ENCODE measurements at places on chromosomes 7 and 10.

DNA sequence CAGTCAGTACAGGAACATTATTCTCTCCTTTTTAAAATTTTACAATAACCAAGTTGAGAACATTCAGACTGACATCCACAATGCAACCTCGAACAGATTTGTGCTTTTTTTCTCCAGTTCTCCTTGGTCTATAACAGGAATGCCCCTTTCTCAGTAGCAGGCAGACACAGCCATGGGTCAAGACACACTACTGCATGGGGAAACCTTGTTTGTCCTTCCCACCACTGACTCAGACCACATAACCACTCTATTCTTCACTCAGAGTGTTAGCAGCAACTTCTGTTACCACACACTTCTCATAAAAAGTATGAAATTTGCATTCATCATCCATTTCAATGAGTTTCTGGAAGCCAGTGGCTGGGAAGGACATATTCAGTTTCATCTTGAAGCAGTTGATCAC, 421.7 kb downstream of the ADRA2A start:
- DNase-seq, result no peak
- H3K27ac ChIP-seq, result no peak overlapping the region
- H3K4me1 ChIP-seq, result no peaks in the 10 kb centered on the region
- H3K4me3 ChIP-seq, result no peak overlapping the region
- H3K36me3 ChIP-seq, result no peaks in the 10 kb centered on the region
- H3K27me3 ChIP-seq, result no peaks in the 10 kb centered on the region

- H3K4me1 ChIP-seq, result no peaks in the 10 kb centered on the region
- no peaks in the 10 kb centered on the region for H3K36me3 ChIP-seq
- no peak overlapping the region for H3K27ac ChIP-seq
- H3K4me3 ChIP-seq, result no peak overlapping the region
- no peak for DNase-seq
Measured at GRCh38 chr10:76973091-76974016, 664.3 kb downstream of the KCNMA1 start.

DNA sequence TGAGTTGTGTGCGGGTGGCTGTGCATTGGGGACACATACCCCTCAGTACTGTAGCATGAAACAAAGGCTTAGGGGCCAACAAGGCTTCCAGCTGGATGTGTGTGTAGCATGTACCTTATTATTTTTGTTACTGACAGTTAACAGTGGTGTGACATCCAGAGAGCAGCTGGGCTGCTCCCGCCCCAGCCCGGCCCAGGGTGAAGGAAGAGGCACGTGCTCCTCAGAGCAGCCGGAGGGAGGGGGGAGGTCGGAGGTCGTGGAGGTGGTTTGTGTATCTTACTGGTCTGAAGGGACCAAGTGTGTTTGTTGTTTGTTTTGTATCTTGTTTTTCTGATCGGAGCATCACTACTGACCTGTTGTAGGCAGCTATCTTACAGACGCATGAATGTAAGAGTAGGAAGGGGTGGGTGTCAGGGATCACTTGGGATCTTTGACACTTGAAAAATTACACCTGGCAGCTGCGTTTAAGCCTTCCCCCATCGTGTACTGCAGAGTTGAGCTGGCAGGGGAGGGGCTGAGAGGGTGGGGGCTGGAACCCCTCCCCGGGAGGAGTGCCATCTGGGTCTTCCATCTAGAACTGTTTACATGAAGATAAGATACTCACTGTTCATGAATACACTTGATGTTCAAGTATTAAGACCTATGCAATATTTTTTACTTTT, 1.8 kb downstream of the DDIT4 start:
- no peak overlapping the region for H3K27ac ChIP-seq
- peaks cover 11% of the 10 kb centered on the region for H3K36me3 ChIP-seq
- H3K27me3 ChIP-seq, result no peaks in the 10 kb centered on the region
- no peak for DNase-seq
- peaks cover 14% of the 10 kb centered on the region for H3K4me1 ChIP-seq

DNA sequence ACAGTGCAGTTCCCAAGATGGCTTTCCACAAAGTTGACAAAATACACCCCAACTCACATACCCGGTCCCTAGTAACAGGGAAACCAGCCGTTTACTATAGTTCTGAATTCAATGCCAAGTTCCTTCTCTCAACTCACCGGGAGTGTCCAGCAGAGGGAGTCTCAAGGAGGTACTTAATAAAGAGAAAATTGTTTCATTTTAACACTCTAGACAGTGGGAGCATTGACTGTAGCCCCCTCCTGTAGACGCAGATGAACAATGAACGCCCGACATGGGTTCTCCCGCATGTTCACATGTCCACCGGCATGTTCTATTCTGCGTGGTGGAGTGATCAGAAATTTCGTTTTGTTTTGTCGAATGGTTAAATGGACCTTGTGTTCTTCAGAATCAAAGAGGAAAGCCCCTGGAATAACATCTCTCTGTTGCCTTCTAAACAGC, 1.9 kb downstream of the HIPK2 start:
- peaks cover 3% of the 10 kb centered on the region for H3K4me1 ChIP-seq
- no peaks in the 10 kb centered on the region for H3K36me3 ChIP-seq
- no peak for DNase-seq
- H3K27me3 ChIP-seq, result peaks cover 11% of the 10 kb centered on the region

DNA sequence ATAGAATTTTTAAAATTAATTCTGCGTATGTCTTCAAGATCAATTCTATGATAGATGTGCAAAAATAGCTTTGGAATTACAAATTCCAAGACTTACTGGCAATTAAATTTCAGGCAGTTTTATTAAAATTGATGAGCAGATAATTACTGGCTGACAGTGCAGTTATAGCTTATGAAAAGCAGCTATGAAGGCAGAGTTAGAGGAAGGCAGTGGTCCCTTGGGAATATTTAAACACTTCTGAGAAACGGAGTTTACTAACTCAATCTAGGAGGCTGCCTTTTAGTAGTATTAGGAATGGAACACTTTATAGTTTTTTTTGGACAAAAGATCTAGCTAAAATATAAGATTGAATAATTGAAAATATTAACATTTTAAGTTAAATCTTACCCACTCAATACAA, 70.8 kb downstream of the CFTR start:
- H3K27ac ChIP-seq, result no peak overlapping the region
- H3K36me3 ChIP-seq, result no peaks in the 10 kb centered on the region
- H3K4me1 ChIP-seq, result no peaks in the 10 kb centered on the region
- H3K4me3 ChIP-seq, result no peak overlapping the region
- H3K27me3 ChIP-seq, result no peaks in the 10 kb centered on the region
- no peak for DNase-seq

GRCh38 chr7:5671046-5671445, 110.4 kb downstream of the RNF216 start:
- no peak overlapping the region for H3K27ac ChIP-seq
- H3K4me3 ChIP-seq, result no peak overlapping the region
- DNase-seq, result no peak
- H3K4me1 ChIP-seq, result peaks cover 9% of the 10 kb centered on the region
- H3K27me3 ChIP-seq, result no peaks in the 10 kb centered on the region
- no peaks in the 10 kb centered on the region for H3K36me3 ChIP-seq

DNA sequence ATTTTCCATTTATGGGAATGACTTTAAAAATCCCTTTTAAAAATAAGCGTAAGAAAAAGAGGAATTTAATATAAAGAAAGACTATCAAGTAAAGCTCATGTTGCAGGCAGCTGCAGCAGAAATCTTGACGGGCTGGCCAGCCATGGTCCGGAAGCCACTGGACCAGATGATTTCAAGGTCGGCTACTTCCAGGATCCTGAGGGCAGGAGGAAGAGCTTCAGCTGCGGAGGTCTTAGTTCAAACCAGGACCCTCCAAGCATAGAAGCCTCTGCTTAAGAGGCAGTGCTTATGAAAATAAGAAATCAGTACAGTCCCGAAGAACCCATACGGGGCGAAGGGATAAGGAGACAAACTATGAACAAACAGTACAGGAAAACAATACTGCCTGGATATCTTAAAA, 220.2 kb upstream of the CELF2 start:
- no peak overlapping the region for H3K27ac ChIP-seq
- H3K27me3 ChIP-seq, result no peaks in the 10 kb centered on the region
- H3K36me3 ChIP-seq, result no peaks in the 10 kb centered on the region
- no peak overlapping the region for H3K4me3 ChIP-seq
- peaks cover 19% of the 10 kb centered on the region for H3K4me1 ChIP-seq
- DNase-seq, result no peak

- no peak overlapping the region for H3K4me3 ChIP-seq
- no peak for DNase-seq
- H3K27ac ChIP-seq, result no peak overlapping the region
- H3K27me3 ChIP-seq, result no peaks in the 10 kb centered on the region
Measured at GRCh38 chr10:74766501-74766900, 59.9 kb upstream of the KAT6B start.

- peaks cover 37% of the 10 kb centered on the region for H3K36me3 ChIP-seq
- no peaks in the 10 kb centered on the region for H3K27me3 ChIP-seq
- H3K27ac ChIP-seq, result no peak overlapping the region
Measured at GRCh38 chr10:73152009-73152408, 15.8 kb downstream of the ECD start.

DNA sequence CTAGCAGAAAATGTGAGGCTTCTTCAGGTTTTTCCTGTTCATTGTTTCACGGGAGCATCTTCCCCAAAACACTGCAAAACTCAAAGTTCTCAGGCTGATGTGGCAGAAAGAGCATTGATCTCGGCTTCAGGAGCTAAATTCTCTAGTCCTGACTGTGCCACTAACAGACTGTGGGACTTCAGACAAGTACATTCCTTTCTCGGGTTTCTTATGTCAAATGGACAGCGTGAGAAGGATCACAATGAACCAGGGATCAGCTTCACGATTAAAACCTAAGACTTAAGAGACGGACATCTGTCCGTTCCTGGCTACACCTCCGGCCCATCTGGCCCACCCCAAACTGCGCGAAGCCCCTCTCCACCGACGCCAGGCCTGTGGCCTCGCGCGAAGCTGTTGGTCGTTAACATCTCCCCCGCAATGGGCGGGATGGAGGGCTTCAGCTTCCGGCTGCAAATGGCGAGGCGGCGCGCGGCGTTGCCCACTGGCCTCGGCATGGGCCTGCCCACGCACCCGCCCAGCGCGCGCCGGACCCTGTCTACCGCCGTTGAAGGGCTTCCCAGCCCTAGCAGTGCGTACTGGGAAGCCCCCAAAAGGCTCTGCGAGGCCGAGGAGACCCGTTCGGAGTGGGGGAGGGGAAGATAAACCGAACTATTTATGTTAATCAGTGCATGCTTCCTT, 549 bp upstream of the DDX50 start:
- H3K4me1 ChIP-seq, result peaks cover 6% of the 10 kb centered on the region
- no peaks in the 10 kb centered on the region for H3K27me3 ChIP-seq
- H3K27ac ChIP-seq, result peak overlapping the region; percentile 98
- H3K36me3 ChIP-seq, result no peaks in the 10 kb centered on the region
- peak; percentile 85 for DNase-seq
- H3K4me3 ChIP-seq, result peak overlapping the region; percentile 86

DNA sequence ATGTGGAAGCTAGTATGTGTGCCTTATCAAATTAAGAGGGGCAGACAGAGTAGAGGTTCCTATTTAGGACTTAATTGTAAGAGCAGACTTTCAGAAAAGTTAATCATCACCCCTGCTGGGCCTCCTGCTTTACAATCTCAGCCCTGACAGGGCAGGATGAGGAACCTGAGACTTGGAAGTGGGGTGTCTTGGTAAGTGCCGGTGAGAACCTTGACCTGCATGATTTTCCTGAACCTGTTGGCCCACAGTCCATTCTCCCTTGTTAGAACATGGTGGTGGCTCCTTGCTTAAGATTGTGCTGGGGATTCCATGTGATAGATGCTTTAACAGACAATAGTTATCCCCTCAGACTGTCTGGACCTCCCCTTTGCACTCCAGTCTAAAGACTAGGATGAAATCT, 141.7 kb upstream of the TMEM72 start:
- no peaks in the 10 kb centered on the region for H3K36me3 ChIP-seq
- no peaks in the 10 kb centered on the region for H3K4me1 ChIP-seq
- no peak overlapping the region for H3K4me3 ChIP-seq

DNA sequence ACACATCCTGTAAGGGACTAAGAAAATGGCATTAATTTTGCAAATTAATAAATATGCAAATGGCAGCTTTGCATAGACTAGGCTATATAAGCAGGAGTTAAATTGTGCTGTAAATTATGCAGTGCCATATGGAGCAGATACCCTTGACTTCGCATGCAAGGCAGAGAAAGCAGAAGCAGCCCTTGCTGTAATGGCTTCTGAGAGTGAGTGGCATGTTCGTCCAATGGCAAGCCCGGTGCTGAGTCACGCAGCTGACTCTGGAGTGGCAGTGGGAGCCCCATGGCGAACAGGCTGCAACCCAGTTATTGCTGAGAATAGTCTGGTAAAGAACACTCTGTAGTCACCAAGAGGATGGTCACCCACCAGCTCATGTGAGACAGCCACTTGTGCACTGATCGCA, 1186.5 kb downstream of the TYW1 start:
- no peak overlapping the region for H3K4me3 ChIP-seq
- H3K27ac ChIP-seq, result no peak overlapping the region
- H3K4me1 ChIP-seq, result no peaks in the 10 kb centered on the region
- H3K27me3 ChIP-seq, result no peaks in the 10 kb centered on the region
- DNase-seq, result no peak

DNA sequence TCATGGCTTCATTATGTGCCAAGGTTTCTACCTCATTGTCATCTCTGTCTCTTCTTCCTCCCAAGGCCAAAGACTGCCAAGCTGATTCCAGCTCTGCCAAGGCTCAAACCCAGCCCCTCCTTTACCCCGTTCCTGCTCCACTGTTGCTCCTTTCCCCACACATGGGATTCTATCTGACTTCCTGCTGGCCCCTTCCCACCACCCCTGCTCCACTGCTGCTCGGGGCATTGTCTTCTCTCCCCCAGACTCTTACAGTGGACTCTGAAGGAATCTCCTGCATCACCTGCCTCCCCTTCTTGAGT, 86.3 kb downstream of the COBL start:
- H3K4me1 ChIP-seq, result peaks cover 5% of the 10 kb centered on the region
- no peak overlapping the region for H3K27ac ChIP-seq
- no peak overlapping the region for H3K4me3 ChIP-seq
- no peaks in the 10 kb centered on the region for H3K27me3 ChIP-seq
- no peak for DNase-seq

DNA sequence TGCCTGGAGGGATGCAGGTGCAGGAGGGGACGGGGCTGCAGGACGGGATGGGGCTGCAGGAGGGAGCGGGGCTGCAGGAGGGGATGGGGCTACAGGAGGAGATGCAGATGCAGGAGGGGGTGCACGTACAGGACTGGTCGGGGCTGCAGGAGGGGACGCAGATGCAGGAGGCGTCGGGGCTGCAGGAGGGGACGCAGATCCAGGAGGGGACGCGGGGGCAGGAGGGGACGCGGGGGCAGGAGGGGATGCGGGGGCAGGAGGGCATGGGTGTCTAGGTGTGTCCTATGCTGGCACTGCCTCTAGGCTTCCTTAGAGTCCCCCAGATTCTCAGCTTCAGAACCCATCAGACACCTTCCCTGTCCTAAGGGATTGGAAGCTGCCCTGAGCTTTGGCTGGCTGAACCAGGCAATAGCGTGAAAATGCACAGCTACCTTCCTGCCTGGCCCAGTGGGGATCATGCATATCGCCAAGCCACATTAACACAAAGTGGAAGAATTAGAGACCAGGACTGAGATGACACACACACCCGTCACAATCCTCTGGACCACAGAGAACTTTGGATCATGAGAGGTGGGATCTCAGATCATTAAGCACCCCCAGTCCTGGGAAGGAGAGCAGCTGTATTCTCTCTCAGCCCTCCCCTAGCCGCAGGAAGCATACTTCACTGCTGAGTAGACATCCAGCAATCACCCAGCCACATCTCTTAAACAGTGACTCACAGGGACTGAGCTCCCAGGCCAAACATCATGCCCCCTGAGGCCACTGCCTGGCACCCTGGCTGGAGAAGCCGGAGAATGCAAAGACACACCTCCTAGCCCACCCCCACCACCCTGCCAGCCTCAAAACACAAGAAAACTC, 67.3 kb downstream of the VWA2 start:
- H3K27me3 ChIP-seq, result no peaks in the 10 kb centered on the region
- H3K4me3 ChIP-seq, result no peak overlapping the region
- H3K27ac ChIP-seq, result no peak overlapping the region
- H3K4me1 ChIP-seq, result no peaks in the 10 kb centered on the region
- no peaks in the 10 kb centered on the region for H3K36me3 ChIP-seq

Measured in H1 (cell line).